Caudate nucleus (tissue), 63 donors: ENCODE measurements at places on chromosomes 1 and 21.

DNA sequence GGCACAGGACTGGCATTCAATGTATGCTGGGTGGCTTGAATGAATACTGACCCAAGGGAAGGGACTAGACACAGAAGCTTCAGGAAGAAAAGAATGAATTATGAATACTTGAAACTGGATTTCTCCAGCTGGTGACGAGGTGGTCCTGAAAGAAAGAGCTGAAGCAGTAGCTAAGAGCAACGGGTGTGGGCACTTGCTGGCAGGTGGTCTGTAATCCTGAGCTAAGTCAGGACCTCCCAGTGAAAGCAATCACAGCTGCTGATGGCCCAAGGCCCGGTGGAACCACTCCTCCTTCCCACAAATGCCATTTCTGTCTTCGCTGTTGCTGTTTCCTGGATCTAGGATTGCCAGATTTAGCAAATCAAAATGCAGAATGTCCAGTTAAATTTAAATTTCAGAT lies 47.0 kb downstream of the NEK2 start:
- DNase-seq: no peak

DNA sequence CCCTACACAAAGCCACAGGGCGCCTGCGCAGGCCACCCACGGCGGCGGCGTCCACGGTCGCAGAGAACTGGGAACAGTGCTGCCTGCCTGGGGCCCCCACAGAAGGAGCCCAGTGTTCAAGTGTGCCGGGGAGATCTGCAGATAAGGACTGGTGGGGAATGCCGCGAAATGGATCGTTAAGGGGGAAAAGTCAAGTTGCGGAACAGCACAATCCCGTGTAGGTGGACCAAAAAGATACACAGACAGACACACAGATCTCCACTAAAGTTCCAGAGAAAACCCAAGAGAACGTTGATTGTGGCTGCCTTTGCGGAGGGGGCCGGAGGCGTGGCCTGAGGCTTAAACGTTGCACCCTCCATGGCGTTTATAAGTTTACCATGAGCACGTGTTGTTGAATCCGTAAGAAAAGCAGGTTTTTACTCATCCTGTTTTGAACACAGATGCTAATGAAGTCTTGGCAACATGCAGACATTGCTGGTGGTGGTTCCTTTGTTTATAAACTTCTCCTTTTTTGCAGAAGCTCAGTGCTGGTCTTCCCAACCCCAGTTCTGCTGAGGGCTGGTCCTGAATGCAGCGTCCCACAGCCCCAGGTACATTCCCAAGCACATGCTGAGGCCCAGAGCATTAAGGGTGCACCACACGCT lies 4.1 kb downstream of the SPATC1L start:
- DNase-seq: no peak

GRCh38 chr1:84692391-84692790 lies 2.1 kb upstream of the SSX2IP start:
- no peak for DNase-seq

DNA sequence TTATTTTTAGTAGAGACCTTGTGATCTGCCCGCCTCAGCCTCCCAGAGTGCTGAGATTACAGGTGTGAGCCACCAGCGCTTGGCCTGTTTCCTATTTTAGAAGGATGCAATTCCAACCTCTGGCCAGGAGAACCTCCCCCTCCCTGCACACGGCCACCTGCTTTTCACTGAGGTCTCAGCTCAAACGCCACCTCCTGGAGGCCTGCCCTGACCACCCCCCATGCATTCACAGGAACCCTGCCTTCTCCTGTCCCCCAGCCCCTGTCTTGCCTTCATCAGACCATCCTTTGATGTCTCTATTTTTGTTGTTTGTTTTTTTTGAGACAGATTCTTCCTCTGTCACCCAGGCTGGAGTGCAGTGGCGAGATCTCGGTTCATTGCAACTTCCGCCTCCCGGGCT lies 2.3 kb downstream of the SRM start:
- no peak for DNase-seq

DNA sequence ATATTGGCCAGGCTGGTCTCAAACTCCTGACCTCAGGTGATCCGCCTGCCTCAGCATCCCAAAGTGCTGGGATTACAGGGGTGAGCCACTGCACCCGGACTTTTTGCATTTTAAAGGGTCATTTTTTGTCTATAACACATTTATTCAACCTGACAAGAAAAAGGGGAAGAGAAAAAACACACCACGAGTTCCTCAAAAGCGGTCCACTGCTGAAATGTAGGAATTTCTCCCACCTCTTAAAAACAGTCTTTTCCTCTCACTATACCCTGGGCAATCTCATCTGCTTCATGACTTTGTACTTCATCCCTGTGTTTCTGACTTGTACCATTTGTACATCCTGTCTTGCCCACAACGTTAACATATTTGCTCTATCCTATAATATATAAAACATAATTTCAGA lies 413.3 kb upstream of the PTBP2 start:
- DNase-seq: no peak

DNA sequence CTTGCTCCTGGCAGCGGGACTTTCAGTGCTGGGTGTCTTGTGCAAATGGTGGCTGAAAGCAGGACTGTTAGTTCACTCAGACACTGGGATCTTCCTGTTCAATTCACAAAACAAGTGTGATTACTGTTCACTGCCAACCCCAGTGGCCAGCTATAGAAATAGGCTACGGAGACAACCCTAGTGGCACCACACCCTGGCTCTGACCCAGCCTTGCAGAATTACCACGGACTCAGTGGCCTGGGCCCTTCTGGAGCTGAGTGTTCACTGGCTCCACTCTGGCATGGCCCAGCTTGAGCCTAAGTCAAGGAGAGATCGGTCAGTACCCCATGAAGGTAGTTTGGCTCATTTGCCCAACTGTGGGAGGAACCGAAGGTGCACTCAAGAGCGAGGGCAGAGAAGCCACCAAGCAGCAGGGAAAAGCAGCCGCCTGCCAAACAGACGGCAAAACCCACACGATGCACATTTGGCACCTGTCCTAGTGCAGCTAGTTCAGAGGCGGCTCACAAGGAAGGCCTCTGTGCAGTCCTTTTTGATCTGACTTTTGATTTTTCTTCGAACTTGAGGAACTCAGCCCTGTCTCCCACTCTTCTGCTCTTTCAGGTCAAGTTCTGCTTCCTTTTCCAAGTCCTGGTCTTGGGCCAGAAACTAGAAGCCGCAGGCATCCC lies 5.9 kb downstream of the KIAA2013 start:
- DNase-seq: no peak

- no peak for DNase-seq
Measured at GRCh38 chr1:153734396-153735089, 6.7 kb downstream of the INTS3 start.

DNA sequence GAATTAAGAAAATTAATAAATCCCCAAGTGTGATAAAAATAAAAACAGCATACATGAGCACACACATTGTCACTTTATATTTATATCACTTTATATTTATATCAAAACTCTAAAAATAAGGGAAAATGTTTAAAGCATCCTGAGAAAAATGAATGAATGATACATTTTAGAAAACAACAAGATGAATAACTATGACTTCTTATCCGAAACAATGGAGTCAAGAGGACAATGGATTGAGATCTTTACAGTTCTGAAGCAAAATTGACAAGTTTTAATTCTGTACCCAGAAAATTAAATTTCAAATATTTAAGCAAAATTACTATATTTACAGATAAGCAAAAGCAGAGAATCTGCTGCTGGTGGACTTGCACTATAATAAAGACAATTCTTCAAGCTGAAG lies 512.6 kb downstream of the MRPL39 start:
- no peak for DNase-seq

DNA sequence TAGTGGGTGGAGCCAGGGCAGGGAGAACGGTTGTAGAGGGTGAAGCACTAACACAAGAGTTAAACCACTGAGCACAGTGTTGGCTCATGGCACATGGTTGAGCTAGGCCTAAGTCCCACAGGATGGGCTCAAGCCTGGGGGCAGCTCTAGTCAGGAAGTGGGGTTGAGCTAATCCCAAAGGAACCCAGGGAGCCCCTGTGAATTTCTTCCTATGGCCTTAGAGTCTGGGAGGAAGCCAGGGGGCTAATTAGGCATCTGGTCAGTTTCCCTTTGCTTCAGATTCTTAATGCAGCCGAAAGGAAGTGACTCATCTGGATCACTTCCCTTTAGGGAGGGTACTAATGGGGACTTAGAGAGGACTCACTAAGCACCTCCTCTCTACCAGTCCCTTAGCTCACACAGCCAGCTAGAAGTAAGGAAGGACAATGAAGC lies 10.1 kb downstream of the CFAP45 start:
- DNase-seq: no peak

DNA sequence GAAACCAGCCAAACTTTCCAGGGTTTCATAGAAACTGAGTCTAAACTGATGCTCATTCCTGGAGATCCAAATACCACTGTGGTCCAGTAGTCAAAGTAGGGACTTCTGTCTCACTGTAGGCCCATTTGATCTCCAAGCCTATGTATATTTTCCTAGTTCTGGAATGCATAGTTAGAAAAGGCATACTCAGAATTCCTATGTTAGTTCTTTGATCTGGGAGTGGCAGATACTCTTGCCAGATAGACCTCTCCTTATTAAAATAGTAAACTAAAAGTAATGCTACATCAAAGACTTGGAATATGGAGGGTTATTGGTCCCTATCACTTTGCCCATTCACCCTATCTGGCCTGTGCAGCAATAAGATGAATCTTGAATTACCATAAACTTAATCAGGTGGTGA lies 10.4 kb upstream of the SGIP1 start:
- no peak for DNase-seq

DNA sequence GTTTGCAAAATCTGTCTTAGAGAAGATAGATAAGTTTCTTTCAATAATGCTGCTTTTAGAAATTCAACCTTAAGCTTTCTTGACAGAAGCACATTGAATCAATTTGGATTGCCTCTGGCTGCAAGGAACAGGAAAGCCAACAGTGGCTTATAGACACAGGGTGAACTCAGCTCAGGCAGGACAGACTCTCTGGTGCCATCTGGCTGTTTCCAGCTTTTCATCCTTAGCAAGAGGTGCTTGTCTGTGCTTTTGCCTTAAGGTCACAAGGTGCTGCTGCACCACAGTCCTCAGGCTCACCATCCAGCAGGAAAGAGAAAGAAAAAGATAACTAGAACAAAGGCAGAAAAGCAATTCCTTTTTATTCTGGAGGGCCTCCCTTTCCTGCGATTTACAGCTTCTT lies 93.7 kb upstream of the ETS2 start:
- DNase-seq: no peak

- DNase-seq: no peak
Measured at GRCh38 chr1:210516697-210517459, 188.2 kb downstream of the HHAT start.

GRCh38 chr1:38834221-38834782 lies 25.3 kb downstream of the RRAGC start:
- no peak for DNase-seq

GRCh38 chr21:16568661-16569060 lies 838.9 kb downstream of the USP25 start:
- no peak for DNase-seq

GRCh38 chr21:14773777-14774345 lies 227.7 kb upstream of the SAMSN1 start:
- DNase-seq: no peak

DNA sequence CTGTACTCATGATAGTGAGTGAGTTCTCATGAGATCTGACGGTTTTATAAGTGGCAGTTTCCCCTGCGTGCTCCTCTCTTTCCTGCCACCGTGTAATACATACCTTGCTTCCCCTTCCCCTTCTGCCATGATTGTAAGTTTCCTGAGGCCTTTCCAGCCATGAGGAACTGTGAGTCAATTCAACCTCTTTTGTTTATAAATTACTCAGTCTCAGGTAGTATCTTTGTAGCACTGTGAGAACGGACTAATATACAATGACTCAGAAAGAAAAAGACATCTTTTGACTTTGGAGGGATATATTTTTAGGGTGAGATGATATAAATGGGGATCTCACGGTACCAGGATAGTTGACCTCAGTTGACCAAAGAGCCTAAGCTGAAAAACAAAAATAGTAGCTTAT lies 74.7 kb upstream of the BACH1 start:
- DNase-seq: no peak

DNA sequence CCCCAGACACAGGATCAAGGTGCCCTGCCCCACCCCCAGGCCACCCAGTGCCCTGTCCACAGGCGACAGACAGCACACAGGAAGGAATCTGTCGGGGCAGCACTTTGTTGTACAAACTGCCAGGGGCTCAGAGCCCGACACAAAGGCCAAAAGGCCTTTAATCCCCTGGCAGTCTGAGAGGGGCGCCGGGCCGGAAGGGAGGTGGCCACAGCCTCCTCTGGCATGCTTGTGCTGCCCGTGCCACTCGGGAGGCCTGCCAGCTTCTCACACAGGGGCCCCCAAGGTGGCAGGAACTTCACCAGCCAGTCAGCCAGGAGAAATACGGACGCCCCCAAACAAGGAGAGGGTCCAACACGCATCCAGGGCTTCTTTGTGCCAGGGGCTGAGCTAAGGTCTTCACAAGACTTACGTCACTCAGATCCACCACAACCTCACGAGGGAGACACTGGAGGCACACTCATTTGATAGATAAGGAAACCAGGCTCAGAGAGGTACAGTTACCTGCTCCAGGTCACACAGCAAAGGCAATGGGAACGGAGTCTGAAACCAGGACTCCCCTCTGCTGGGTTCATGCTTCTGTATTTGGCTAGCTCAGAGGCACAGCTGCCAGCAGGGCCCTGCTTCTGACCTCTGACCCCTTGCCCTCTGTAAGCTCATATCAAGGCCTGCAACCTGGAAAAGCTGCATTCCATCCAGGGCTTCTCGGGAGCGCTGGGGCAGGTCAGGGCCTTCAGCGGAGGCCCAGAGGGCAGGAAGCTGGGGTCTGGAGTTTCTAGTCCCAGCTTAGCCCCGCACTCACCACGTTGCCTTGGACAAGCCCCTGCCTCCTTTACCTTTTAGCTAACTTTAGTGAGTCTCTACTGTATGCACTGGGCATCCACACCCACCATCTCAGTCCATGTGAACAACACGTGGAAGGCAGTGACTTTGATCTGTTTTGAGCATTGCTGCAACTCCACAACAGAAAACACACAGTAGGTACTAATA lies 34.8 kb downstream of the HSPG2 start:
- DNase-seq: no peak

DNA sequence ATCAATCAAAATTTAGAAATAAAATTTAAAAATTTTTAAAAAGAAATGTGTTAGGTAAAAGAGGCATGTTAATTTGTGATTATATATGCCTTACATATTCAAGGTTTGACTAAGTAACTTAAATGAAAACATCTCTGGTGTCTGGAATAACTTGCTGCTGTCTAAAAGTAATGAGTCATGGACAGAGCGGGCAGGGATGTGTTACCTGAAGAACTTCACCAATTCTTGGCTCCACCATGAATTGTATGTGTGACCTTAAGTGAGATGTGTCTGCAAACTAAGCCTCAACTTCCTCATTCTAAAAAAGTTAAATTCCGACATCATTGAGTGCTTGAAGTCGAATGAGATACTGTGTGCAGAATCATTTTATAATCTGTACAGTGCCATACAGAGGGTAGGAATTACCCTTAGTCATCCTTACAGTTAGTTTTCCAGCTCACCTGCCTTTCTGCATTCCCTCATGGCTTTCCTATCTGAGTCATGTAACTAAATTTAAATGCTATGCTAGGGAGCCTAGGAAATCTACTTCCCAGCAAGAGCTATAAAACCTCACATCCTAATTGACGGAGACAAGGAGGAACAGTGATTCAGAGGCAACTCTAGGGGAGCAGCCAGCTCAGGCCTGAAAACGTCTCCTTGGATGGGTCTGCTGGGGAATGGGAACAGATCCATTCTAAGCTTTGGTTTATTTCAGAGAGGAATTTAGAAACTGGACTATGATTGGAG lies 100.7 kb upstream of the TSPAN2 start:
- no peak for DNase-seq

GRCh38 chr1:229227298-229227919 lies 43.5 kb upstream of the RAB4A start:
- DNase-seq: peak; percentile 84

GRCh38 chr1:190453550-190453949 lies 24.1 kb downstream of the BRINP3 start:
- DNase-seq: no peak
